ENCODE measurements at places on chromosomes 2 and 18. TPM values are rescaled to one million over a fixed set of nuclear protein-coding genes. Genes with fewer than 3 reads are reported as not detected.

DNA sequence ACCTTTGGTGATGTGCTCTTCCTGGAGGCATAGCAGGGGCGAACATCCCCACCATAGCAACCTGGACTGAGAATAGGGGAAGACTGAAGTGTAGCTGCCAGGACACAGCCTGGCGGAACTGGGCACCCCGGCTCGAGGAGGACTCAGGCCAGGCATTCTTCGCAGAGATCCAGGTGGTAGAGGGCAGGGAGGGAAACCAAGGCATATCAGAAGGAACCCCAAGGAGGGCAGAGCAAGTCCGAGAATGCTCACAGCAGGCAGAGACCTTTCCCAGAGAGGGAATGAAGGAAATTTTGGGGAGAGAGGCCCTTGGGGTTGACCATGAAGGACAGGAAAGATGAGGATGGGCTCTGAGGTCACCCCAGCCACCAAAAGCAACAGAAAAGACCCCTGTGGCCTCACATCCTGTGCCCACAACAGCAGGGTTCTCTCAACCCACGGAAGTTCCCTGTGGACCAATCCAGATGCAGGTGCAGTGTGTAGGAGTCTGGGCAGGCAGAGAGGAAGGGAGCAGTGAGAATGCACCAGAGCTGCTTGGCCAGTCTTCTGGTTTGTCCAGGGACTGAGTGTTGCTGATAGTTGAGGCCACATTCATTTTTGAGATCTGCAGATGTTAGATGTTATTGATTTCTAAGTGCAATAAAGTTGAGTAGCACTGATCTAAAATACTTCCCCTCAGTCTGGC lies 136.9 kb downstream of the PXDN start:
- H3K36me3 ChIP-seq, result no peaks in the 10 kb centered on the region
- peaks cover 13% of the 10 kb centered on the region for H3K27me3 ChIP-seq

CLEC4F gene
- total RNA-seq, result not detected

DNA sequence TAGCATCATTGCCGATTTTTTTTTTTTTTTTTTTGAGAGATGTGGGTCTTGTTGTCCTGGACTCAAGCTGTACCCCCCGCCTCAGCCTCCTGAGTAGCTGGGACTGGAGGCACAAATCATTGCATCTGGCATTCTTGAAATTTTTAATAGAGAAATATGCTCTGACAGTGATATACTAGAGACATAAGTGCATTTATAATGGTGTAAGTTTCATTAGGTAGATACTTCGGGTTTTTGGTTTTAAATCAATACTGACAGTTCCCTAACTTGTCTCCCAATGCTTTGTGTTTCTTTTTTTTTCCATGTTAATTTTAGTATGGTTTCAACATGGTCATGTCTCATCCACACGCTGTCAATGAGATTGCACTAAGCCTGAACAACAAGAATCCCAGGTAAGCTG lies 138.7 kb downstream of the PRPF40A start:
- H3K4me1 ChIP-seq, result peaks cover 39% of the 10 kb centered on the region
- H3K27ac ChIP-seq, result no peak overlapping the region
- H3K27me3 ChIP-seq, result no peaks in the 10 kb centered on the region
- peaks cover 12% of the 10 kb centered on the region for H3K36me3 ChIP-seq
- H3K4me3 ChIP-seq, result no peak overlapping the region
- DNase-seq, result no peak

ROCK2 gene
- total RNA-seq, result 49.6 TPM

DNA sequence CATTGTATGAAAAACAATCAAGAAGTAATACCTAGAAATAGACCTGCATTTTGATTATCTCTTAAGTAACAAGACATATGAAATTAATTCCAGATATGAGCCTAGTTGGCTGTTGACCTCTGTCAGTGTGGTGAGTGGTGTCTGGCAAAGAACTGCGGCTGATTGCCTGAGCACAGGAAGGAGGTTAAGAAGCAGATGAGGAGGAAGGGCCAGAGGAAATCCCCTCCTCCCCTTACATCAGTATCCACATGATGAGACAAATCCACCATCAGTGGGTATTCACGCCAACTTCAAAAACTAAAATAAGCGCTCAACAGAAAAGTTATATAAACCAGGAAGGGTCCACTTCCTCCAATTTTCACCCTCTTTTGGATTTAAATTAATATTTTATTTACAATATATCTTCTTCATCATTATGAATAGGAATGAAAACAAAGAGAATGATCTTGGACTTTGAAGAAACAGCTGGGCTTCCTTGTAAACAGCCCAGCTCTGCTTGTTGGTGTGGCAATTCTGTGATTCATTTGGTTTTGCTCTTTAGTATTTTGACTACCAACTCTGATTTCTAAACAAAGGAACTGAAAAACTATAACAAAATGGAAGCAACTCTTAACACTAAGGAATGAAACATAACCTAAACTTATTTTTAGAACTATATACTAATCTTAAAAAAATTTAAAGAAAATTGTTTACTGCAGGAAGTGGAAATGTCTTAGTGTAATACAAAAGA lies 27.3 kb downstream of the RFTN2 start:
- no peak overlapping the region for H3K4me3 ChIP-seq
- H3K27ac ChIP-seq, result no peak overlapping the region
- H3K4me1 ChIP-seq, result no peaks in the 10 kb centered on the region
- no peak for DNase-seq

TTN gene
- total RNA-seq, result not detected

FHOD3 gene
- 0.73 TPM for total RNA-seq

- no peaks in the 10 kb centered on the region for H3K4me1 ChIP-seq
- no peaks in the 10 kb centered on the region for H3K36me3 ChIP-seq
- H3K4me3 ChIP-seq, result no peak overlapping the region
- no peak for DNase-seq
- H3K27me3 ChIP-seq, result no peaks in the 10 kb centered on the region
- H3K27ac ChIP-seq, result no peak overlapping the region
These were observed 19.7 kb downstream of the VIL1 start for GRCh38 chr2:218438596-218438995.

SLC4A3 gene
- 11.6 TPM for total RNA-seq

DNA sequence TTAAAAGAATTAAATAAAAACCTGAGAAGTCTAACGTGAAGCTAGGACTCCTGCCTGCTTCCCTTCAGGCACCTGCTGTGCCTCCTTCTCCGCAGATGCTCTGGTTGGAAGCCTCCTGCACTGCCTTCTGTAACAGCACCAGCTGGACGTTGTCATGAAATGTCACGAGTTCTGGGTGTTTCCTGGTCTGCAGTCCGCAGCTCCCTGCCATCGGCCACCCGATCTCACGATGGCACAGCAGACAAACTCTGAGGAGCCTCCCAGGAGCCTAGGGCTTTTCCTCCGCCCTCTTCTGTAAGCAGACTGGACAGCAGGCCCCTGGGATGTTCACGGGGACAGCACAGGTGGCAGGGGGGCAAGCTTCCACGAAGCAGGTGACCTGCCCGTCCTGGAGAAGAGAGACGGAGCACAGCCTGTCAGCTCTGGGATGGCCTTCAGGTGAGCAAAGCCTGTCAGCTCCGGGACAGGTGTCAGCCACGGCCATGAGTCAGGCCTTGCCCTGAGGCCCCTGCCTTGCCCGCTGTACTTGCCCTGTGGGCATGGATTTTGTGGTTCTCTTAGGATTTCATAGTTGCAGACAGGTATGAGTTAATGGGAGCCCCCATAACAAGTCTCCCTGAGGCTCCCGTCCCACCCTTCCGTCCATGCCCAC lies 110.3 kb downstream of the PXDN start:
- peaks cover 71% of the 10 kb centered on the region for H3K36me3 ChIP-seq
- H3K4me3 ChIP-seq, result no peak overlapping the region
- H3K4me1 ChIP-seq, result peaks cover 19% of the 10 kb centered on the region
- H3K27ac ChIP-seq, result no peak overlapping the region

ZNF2 gene
- 5.8 TPM for total RNA-seq

TXNL1 gene
- total RNA-seq, result 68.6 TPM

DNA sequence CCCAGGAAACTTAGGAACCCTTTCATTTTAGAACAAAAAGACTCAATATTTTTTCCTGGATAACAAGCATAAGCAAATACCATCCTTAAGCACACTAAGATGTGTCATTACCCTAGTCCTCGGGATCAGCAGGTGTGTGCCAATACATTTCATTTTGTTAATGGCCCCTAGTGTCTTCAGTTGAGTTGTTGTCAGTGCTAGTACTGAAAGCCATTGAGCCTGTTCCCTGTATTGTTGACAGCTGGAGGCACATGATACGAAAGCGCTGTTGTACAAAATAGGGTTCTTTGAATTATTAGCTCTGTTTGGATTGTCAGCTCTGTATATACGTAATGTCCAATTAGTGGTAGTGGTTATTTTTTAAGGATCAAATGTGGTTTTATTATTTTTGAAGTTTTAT lies 29.5 kb downstream of the VAPA start:
- H3K4me3 ChIP-seq, result no peak overlapping the region
- no peaks in the 10 kb centered on the region for H3K4me1 ChIP-seq
- H3K36me3 ChIP-seq, result peaks cover 41% of the 10 kb centered on the region
- no peak for DNase-seq

DNA sequence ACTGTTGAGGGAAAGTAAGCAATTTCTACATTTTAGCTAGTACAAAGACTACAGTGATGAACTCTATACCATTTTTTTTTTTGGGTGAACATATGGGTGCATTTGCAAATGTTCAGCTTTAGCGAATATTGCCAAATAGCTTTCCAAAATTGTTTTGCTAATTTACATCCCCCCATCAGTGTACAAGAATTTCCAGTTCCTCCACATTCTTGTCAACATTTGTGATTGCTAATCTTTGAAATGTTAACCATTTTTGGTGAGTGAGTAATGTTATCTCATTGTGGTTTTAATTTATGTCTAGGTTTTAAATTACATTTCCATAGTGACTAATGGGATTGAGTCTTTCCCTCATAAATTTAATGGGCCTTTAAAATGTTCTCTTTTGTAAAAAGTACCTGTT lies 16.4 kb upstream of the CNRIP1 start:
- H3K27me3 ChIP-seq, result peaks cover 3% of the 10 kb centered on the region
- no peaks in the 10 kb centered on the region for H3K36me3 ChIP-seq
- no peak overlapping the region for H3K27ac ChIP-seq

DNA sequence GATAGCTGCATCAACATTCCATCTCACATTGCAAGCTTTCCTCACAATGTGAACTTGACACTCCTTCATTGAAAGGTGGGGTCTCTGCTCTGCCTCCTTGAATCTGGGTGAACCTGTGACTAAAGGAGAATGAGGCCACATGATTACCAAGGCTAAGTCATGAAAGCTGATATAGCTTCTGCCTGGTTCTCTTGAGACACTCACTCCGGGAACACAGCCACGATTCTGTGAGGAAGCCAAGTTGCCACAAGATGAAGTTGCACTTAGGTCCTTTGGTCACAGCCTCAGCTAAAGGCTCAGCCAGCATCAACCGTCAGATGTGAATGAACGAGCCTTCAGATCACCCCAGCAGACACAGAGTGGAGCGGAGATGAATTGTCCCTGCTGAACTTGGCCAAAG lies 94.7 kb upstream of the FAM136A start:
- no peak overlapping the region for H3K27ac ChIP-seq
- no peak for DNase-seq
- H3K4me3 ChIP-seq, result no peak overlapping the region
- H3K27me3 ChIP-seq, result peaks cover 10% of the 10 kb centered on the region

EFHD1 gene
- total RNA-seq, result 114 TPM

CYP26B1 gene
- 0.89 TPM for total RNA-seq

- H3K27ac ChIP-seq, result no peak overlapping the region
- H3K4me1 ChIP-seq, result no peaks in the 10 kb centered on the region
These were observed 132.0 kb upstream of the BOD1L2 start for GRCh38 chr18:57014772-57015413.

TMEM87B gene
- 11.5 TPM for total RNA-seq

DNA sequence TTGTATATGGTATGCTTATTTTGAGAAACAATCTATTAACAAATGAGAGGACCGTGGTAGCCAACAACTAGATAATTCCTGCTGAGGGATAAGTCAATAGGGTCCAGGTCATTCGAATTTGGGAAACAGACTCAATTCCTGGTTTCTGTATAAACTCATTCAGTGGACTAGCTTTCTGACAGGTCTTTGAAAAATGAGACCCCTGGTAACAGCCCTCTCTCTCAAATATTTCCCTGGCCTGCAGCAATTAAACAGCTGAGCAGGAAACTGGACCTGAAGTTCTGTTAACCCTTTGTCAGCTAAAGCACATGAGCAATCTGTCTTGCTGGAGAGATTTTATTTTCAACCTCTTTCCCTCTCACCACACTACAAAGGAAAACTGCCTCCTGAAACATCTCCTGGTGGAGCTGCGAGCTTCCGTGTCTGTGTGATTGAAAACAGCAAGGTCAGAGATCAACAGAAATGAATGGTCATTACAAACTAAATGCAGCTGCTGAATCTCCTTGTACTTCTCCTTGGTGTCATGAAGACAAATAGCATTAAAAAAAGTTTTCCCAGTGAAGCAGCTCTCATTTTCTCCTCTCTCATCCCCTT lies 70.3 kb upstream of the CCDC85A start:
- no peak overlapping the region for H3K27ac ChIP-seq
- no peaks in the 10 kb centered on the region for H3K4me1 ChIP-seq
- H3K4me3 ChIP-seq, result no peak overlapping the region
- DNase-seq, result no peak
- no peaks in the 10 kb centered on the region for H3K36me3 ChIP-seq
- peaks cover 3% of the 10 kb centered on the region for H3K27me3 ChIP-seq

DNA sequence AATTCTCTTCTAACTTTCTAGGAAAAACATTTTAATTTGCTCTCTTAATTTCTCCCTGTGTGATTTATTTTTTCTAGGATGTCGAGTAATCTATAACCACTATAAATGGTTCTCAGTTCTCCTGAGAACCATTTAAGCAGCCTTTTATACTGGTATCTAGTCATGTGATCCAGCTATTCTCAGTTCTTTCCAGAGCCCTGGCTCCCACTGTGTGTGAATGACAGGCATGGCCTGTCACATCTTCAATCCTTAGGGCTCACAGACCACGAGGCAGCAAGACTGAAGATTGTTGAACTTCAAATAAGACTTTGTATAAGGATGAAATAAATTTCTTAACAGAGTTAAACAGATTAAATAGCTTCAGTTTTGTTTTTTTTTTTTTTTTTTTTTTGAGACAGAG lies 219.4 kb downstream of the HNMT start:
- H3K4me1 ChIP-seq, result no peaks in the 10 kb centered on the region
- peaks cover 25% of the 10 kb centered on the region for H3K27me3 ChIP-seq
- no peak for DNase-seq
- H3K27ac ChIP-seq, result no peak overlapping the region
